Activated T-cell treated with anti-CD3 and anti-CD28 coated beads for 1 hour (primary cell): ENCODE measurements at places on chromosomes 5 and 9.

GRCh38 chr5:60719329-60719728, 19.4 kb upstream of the DEPDC1B start:
- DNase-seq = no peak

DNA sequence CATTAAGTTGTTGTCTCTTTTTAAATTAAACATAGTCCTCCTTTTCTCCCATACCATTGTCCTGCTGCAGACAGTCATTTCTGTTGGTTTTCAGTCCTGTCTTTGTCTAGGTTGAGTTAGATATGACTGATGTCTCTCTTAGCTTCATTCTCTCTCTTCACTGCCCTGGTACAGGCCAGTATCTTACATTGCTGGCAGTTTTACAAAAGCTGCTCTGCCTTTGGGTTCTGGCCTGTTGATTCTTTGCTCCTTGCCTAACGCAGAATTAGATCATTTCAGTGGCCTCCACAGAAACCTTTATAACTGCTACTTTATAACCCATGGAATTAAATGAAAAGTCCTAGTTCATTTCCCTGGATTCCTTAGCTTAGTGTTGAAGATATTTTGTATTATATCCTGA, 33.7 kb downstream of the GPR21 start:
- no peak for DNase-seq

GRCh38 chr5:124537107-124537506, 209.3 kb downstream of the ZNF608 start:
- no peak for DNase-seq

DNA sequence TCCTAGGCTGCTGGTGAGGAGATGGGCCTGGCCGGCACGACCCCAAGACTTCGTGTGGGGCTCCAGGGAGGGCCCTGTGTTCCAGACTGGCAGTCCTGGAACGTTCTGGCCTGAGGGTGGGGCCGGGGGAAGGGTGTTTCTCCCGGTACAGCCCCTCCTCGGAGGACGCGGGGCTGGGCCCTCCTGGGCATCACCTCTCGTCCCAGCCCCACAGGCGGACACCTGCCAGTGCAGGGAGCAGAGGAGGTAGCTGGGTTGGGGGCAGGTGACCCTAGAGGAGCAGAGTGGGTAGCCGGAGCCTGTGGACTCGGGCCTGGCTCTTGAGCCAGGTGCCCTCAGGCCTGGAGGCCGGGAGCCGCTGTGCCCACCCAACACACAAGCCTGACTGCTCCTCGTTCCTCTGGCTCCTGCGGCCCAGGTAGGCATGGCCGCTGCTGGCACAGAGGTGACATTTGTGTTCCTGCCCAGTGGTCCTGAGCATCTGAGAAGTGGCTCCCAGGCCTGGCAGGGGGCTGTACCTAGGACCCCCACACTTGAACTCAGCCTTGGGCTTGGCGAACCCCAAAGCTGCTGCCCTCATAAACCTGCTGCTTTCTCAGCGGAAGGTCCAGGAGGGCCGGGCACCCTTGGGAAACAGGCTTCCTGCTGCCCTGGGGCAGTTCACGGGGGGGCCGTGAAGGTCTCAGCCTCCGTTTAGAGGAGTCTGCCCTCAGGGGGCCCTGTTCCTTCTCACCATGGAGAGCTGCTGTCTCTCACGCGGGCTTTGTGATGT, 817 bp downstream of the SLC6A19 start:
- no peak for DNase-seq

DNA sequence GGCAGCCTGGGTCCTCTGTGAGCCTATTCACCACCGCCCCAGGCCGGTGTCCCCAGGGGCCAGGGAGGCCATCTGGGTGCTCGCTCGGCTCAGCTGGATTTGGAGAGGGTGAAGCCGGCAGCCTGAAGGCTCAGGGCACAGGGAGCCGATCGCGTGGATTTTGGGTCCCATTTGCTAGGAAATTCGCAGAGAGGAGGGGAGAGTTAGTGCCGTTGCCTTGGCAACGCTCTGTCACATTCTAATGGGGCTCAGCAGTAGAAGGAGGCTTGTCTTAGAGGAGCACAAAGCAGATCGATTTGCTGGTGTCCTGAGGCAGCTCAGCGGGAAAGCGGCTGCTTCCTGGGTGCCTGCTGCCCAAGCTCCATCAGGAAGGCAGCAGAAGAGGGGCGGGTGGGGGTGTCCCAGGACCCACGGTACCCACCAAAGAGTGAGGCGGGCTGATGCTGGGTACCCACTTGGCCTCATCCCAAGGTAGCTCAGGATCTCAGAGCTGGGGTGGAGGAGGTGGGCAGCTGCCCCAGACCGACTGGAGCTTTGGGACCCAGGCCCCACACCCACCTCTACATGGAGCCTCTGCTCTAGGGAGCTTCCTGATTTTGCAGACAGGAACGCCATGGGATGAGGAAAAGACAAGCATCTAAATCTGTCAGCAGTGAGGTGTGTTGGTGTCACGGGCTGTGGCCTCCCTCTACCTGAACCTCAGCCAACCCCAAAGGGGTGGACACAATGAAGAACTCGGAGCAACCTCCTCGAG, 17.1 kb upstream of the OLFM1 start:
- no peak for DNase-seq

- DNase-seq = no peak
Measured at GRCh38 chr5:81212211-81212751, 20.8 kb upstream of the CKMT2 start.

DNA sequence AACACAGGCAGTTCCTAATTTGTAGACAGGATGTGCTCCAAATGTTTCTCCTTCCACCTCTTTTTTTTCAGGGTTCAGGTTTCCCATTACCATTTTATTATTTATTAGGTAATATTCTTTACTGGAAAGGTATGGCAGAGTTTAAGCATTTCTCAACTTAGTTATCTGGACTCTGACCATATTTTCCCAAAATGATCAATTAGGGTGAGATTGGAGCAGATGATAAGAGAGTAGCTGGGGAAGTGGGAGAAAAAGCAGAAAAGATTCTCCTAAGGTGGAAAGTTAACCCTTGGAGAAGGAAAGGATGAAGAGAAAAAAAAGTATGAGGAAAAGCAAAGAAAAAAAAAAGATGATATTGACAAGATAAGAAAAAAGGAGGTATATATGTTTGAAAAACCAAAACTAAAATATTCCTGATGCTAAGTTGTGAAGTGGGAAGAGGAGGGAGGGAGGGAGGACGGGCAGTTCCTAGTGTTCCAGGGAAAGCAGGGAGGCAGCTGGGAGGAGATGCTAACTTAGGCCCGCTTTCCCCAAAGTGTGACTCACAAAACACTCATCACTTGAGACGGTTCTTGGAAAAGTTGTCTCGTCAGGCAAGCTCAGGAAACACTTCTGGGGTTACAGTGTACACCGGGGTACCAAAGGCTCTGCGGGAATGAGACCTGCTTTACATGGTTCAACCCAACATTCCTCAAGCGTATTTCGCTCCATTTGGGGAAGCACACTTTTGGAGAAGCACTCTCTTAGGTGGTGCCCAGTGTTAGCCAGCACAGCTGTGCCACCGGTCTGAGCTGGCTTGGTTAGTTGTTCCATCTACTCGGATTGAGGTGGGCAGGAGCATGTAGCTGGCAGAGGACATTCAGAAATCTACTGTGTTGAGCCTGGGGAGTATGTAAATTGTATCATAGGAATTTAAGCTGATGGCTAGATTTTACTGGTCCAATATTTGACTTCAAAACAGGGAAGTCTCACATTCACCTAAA, 35.1 kb downstream of the B4GALT1 start:
- no peak for DNase-seq

- DNase-seq = no peak
Measured at GRCh38 chr9:126592461-126592860, 21.3 kb upstream of the LMX1B start.

DNA sequence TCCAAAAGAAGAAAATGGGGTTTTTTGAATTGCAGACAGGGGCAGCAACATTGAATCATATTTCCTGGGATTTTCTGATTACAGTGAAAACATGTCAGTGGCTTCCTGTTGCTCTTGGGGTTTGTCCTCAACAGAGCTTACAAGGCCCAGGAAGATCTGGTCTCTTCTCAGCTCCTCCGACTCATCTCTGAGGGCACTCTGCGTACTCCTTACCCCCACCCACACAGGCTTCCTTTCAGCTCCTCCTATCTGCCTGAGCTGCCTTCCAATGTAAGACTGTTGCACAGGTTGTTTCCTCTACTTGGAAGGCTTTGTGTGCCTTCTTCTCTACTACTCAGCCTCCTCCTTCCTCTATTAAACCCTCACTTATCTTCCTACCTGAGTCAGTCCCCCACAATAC, 245.1 kb upstream of the MEF2C start:
- no peak for DNase-seq

- no peak for DNase-seq
Measured at GRCh38 chr9:110958847-110959246, 79.4 kb downstream of the LPAR1 start.

- DNase-seq = no peak
Measured at GRCh38 chr9:127518091-127518856, 67.0 kb downstream of the LRSAM1 start.

DNA sequence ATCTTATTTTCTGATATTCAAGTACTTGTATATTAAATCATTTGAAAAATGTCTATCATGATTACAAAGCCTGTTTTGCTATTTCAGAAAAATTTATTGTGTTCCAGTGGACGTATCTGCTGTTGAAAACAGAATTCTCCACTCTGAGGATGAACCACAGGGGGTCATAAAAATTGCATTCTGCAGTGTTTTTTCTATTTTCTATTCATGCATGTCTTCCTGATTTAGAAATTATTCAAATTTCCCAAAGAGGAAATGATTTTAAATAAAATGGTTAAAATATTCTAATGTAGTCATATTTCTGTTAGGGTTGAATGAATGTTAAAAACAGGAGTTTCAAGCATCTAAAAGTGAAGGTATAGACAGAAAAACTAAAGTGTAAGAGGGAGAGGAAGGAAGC, 111.5 kb upstream of the ANKRD55 start:
- DNase-seq = no peak

DNA sequence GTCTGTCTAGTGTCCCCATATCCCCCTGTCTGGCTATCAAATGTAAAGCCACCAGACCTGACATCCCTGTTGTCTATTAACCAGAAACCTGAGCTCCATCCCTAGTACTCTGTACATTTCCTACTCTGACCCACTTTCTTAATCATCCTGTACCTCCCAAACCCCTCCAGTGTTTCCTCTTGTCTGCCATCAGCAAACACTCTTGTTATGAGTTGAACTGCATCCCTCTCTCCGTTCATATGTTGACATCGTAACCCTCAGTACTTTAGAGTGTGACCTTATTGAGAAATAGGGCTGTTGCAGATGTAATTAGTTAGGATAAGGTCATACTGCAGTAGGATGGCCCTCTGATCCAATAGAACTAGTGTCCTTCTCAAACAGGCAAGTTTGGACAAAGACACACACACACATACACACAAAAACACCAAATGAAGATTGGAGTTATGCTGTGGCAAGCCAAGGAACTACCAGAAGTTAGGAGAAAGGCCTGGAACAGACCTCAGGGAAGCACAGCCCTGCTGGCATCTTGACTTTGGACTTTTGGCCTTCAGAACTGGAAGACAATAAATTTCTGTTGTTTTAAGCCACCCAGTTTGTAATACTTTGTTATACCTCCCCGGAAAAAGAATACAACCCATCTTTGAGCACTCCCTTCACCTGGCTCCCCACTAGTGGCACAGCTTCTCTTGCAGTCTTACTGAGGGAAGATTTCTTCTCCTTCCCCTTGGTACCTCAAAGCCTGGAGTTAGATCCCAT, 180.0 kb upstream of the PTGER4 start:
- no peak for DNase-seq

GRCh38 chr5:34002629-34003328, 5.1 kb downstream of the AMACR start:
- no peak for DNase-seq

GRCh38 chr5:74103131-74104023, 477.4 kb downstream of the ARHGEF28 start:
- DNase-seq = no peak

DNA sequence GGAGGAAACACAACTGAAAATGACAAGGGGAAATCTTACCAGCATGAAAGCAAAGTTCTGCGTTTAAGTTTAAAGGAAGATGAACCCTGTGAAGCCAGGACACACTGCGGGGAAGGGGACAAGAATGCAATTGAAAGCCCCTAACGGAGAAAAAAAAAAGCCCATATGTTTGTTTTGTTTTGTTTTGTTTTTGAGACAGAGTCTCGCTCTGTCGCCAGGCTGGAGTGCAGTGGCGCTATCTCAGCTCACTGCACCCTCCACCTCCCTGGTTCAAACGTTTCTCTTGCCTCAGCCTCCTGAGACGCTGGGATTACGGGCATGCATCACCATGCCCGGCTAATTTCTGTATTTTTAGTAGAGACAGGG, 2.9 kb downstream of the STK10 start:
- DNase-seq = no peak

DNA sequence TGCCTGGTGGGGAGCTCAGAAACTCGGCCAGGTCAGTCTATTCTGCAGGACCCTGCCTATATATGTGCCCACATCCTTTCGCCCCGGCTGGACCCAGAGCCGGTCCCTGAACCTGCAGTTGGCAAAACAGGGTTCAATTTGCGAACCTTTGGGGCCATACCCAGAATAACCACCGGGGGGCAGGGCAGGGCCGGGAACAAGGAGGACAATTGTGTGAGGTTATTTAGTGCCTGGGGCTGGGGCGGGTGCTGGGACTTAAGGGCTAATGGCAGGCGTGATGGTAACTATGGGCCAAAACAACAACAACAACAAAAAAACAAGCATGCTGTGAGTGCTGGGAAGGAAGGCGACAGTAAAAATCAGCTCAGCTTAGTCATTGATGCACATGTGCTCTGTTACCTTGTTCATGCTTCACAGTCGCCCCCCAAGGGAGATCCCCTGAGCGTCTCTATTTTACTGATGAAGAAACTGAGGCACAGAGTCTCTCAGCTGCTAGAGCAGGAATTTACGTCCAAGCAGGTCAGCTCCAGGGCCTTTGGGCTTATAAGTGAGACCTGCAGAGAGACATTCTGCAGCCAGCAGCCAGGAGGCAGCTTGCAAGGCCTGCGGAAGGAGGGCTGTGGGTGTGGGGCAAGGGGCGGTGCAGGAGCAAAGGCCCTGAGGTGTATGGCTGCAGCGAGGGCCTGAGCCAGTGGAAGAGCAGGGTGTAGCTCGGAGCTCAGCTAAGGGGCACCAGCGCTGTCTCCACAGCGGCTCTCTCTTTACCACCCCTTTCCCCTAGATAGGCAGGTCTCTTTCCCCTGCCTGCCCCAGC, 106.0 kb downstream of the PHF2 start:
- peak; percentile 49 for DNase-seq

DNA sequence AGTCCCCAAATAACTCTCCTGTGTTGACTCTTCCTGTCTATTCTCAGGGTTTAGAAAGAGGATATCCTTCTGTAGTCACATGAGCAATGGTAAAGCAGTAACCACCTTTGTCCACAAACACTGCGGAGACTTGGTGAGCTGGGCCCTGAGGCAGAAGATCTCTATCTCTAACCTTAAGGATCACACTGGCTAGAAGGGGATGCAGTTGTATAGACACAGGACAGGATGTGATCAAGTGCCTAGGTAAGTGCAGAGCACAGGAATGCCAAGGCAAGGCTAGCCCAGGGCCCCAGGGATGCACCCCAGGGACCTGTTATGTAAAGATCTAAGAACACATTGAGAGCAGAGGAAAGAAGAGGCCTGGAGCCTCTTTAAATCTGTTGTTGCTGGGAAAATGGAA, 610.5 kb downstream of the IRX1 start:
- no peak for DNase-seq

GRCh38 chr5:119255571-119256356, 100.1 kb upstream of the TNFAIP8 start:
- DNase-seq = no peak
